HepG2 (cell line): ENCODE measurements at places on chromosomes 5 and 9. TPM values are rescaled to one million over a fixed set of nuclear protein-coding genes. Genes with fewer than 3 reads are reported as not detected.

The ANKRD31 gene
- 0.08 and 0.09 TPM in 2 replicates for total RNA-seq

The CCDC152 gene
- total RNA-seq: 0.15 and 0.20 TPM in 2 replicates

The C1QTNF3 gene
- 1.8 and 3.3 TPM in 2 replicates for total RNA-seq

The PCDHA6 gene
- not detected in 2 replicates for total RNA-seq

The IQGAP2 gene
- 83.3 and 143 TPM in 2 replicates for total RNA-seq

The SHROOM1 gene
- 8.9 and 18.2 TPM in 2 replicates for total RNA-seq

GRCh38 chr5:24904981-24905517, 260.3 kb upstream of the CDH10 start:
- no peaks in the 10 kb centered on the region for H3K4me1 ChIP-seq
- H3K36me3 ChIP-seq: no peaks in the 10 kb centered on the region
- no peak overlapping the region for H3K27ac ChIP-seq
- H3K4me3 ChIP-seq: no peak overlapping the region

DNA sequence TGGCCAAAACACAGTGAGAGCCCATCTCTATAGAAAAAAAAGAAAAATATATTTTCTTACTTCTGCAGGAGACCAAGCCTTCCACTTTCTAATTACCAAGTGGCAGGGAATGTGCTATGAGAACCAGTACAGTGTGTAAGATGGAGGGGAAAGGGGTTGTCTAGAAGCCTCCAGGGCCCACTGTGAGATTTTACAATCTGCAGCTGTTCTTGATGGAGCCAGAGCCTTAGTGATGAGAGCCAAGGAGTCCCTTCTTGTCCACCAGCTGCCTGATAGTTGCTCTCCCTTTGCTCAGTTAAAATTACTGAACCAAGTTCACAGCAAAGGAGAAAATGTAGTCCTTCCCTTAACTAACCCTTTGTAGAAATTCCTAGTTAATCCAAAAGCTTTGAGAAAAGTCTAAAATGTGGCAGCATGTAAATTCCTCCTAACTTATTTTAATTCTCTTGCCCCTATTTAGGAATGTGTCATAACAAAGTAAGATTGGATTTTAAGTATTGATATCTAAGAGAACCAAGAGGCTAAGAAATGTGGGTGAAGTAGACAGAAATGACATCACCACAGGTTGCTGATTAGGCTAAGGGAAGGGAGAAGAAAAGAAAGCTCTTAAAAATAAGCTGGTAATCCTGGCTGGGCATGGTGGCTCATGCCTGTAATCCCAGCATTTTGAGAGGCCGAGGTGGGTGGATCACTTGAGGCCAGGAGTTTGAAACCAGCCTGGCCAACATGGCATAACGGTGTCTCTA, 19.3 kb downstream of the SRP19 start:
- no peaks in the 10 kb centered on the region for H3K4me1 ChIP-seq
- no peak overlapping the region for H3K4me3 ChIP-seq
- no peak overlapping the region for H3K27ac ChIP-seq
- DNase-seq: no peak
- H3K36me3 ChIP-seq: peaks cover 15% of the 10 kb centered on the region

DNA sequence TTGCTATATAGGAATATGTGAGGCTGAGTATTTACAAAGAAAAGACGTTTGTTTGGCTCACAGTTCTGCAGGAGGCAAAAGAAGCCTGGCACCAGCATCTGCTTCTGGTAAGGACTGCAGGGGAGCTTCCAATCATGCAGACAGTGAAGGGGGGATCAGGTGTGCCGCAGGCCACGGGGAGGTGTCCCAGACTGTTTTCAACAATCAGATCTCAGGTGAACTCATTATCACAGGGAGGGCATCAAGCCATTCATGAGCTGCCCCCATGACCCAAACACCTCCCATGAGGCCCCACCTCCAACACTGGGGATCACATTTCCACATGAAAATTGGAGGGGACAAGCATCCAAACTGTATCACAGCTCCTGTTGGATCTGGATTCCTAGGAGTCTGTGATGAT, 30.4 kb upstream of the TRIM14 start:
- H3K4me3 ChIP-seq: no peak overlapping the region
- no peaks in the 10 kb centered on the region for H3K27me3 ChIP-seq
- H3K27ac ChIP-seq: no peak overlapping the region
- peaks cover 18% of the 10 kb centered on the region for H3K36me3 ChIP-seq
- no peak for DNase-seq

DNA sequence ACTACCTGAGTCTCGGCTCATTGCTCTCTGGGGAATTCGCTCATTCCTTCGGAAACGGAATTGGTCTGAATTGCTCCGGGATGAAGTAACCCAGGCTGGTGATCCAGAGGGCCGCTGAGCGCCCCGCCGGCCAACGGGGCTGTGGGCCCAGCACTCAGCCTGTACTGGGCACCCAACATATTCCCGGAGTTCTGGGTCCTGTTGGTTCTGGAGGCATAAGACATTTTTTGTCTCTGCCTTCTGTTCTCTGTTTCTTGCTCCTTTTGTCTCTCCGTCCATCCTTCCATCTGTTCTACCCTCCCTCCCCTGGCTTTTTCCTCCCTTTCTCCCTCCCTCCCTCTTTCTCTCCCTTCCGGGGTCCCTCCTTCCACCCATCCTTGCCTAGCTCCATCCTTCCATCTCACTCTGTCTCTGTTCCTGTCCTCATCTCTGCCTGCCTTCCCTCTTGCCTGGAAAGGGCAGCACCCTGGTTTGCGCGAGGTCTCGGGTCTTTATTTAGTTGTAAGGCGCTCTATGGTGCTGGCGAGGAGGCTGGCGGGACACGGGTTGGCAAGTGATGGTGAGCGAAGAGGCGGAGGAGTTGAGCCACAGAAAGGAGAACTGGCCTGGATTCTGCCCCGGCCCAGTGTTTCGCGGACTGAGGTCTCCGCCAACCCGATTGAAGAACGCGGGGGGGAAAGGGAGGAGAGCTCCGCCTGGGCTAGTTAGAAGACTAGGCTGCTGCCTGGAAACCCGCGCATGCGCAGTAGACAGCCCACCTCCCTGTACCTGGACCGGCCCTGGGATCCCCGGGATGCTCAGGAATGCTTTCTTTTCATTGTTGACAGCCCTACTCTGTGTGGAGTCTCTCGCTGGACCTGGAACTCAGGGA, 1468.0 kb downstream of the FOXD4L5 start:
- no peaks in the 10 kb centered on the region for H3K36me3 ChIP-seq
- H3K27me3 ChIP-seq: no peaks in the 10 kb centered on the region; the same call in 2 of the 3 replicates
- DNase-seq: peak; percentile 70
- no peaks in the 10 kb centered on the region for H3K4me1 ChIP-seq
- H3K27ac ChIP-seq: no peak overlapping the region

DNA sequence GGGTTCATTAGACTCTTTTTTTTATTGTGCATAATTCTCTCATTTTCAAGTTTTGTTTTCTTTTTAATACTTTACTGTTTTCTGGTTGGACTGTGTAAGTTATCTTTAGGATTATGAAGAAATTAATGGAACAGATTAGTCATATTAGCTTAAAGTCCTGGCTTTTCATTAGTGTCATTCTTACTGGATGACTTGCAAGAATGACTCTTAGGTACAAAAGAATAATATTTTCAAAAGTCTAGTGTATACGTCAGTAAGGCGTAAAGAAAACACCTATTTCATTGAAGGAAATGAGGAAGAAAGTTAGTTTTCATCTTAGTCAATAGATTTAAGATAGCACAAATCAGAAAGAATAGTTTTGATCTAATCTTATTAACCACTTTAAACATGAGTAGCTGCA, 20.4 kb downstream of the UHRF2 start:
- no peak overlapping the region for H3K4me3 ChIP-seq
- no peak overlapping the region for H3K27ac ChIP-seq
- peaks cover 7% of the 10 kb centered on the region for H3K36me3 ChIP-seq
- no peak for DNase-seq

GRCh38 chr5:155418960-155419579, 405.5 kb downstream of the KIF4B start:
- no peak overlapping the region for H3K4me3 ChIP-seq
- H3K36me3 ChIP-seq: no peaks in the 10 kb centered on the region
- H3K27ac ChIP-seq: no peak overlapping the region

- no peak for DNase-seq
- H3K4me3 ChIP-seq: no peak overlapping the region
- H3K27ac ChIP-seq: no peak overlapping the region
- no peaks in the 10 kb centered on the region for H3K27me3 ChIP-seq
- H3K4me1 ChIP-seq: no peaks in the 10 kb centered on the region
These were observed 86.6 kb downstream of the GNA14 start for GRCh38 chr9:77561331-77562018.

- H3K4me1 ChIP-seq: peaks cover 26% of the 10 kb centered on the region
- no peaks in the 10 kb centered on the region for H3K36me3 ChIP-seq
- H3K4me3 ChIP-seq: no peak overlapping the region
- H3K27me3 ChIP-seq: peaks cover 7% of the 10 kb centered on the region; the same call in 2 of the 3 replicates
- DNase-seq: no peak
- H3K27ac ChIP-seq: no peak overlapping the region
These were observed 60.6 kb downstream of the HSD17B3 start for GRCh38 chr9:96241391-96241809.

GRCh38 chr5:43638546-43638945, 35.6 kb downstream of the NNT start:
- H3K27ac ChIP-seq: no peak overlapping the region
- H3K4me1 ChIP-seq: no peaks in the 10 kb centered on the region
- H3K36me3 ChIP-seq: peaks cover 7% of the 10 kb centered on the region; the same call in 1 of the 3 replicates
- H3K27me3 ChIP-seq: no peaks in the 10 kb centered on the region

- DNase-seq: peak; percentile 34
- H3K27ac ChIP-seq: no peak overlapping the region
- peaks cover 15% of the 10 kb centered on the region for H3K4me1 ChIP-seq
- H3K36me3 ChIP-seq: no peaks in the 10 kb centered on the region
These were observed 16.7 kb downstream of the ABO start for GRCh38 chr9:133258061-133259015.

DNA sequence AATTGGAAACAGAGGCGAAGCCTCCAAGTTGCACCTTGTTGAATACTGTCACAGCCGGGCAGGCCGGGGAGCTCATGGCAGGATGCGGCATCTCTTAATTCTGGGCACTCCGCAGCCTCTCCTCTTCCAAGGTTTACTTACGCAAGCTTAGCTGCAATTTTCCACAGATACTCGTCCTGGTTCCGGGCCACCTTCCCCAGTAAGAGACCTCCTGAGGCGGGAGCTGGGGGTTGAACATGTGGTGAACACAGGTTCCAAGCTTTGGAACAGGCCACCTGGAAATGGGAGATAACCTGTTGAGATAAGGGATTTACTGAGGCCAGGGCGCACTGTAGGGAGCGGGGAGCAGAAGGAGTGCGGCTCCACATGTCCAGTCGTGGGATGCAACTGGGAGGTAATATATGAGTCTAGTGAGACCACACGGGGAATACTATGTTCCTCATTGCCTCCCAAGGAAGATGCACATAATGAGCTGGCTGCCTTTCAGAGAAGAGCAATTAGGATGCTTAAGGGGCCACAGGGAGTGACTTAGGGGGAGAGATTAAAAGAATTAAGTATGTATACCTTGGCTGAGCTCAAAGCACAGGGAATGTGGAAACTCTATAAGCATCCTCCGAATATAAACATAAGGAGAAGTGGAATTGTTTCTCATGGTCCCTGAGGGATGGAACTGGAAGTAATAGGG, 335.2 kb downstream of the CWC27 start:
- no peak for DNase-seq
- H3K36me3 ChIP-seq: no peaks in the 10 kb centered on the region
- no peaks in the 10 kb centered on the region for H3K27me3 ChIP-seq
- H3K27ac ChIP-seq: no peak overlapping the region
- no peak overlapping the region; the same call in 1 of the 2 replicates for H3K4me3 ChIP-seq

GRCh38 chr5:14211818-14212803, 69.0 kb downstream of the TRIO start:
- no peaks in the 10 kb centered on the region for H3K36me3 ChIP-seq
- peak overlapping the region; percentile 71 for H3K27ac ChIP-seq
- DNase-seq: no peak
- peaks cover 96% of the 10 kb centered on the region for H3K4me1 ChIP-seq
- no peaks in the 10 kb centered on the region for H3K27me3 ChIP-seq
